ENCODE measurements at places on chromosomes 1 and 21.

- no peak for DNase-seq
Measured at GRCh38 chr1:168343566-168343965, 62.9 kb downstream of the TBX19 start.

DNA sequence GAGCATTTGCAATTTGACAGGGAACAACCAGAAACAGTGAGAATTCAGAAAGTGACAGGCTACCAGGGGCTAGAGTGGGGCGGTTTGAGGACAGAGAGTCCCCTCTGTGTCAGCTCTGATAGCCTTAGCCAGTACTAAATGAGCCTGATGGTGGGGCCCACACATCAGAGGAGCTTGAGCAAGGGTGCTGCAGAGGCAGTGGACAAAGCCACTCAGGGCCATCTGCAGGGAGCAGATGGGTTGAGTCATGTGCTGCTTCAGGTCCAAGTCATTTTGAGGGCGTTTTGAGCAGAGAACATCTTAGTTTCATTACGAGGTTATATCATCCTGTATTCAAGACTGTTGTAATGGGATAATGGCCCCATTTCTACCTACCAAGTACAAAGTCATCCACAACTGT, 7.7 kb downstream of the LRRC52 start:
- no peak for DNase-seq

DNA sequence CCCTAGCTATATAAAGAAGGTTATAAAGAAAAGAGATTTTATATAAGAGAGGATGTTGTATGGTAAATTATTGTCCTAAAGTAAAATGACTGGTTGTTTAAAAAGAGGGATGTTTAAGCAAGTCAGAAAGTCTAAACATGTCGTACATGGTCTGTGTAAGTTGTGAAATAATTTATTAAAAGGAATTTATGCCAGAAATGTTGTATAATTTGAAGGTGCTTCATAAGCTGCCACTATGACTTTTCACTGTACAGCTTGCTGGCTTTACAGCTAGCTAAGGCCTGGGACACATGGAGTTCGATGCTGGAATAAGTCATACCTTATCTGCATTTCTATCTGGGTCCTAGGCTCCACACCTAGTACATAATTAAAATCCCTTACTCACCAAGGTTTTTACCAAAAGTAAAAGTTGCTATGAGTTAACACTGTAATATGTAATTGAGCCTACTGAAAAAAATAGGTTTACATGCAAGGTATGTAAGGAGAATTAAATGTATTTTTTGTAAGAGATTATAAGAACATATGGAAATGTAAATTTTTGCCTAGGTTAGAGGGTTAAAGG, 59.0 kb upstream of the EDEM3 start:
- DNase-seq = no peak

DNA sequence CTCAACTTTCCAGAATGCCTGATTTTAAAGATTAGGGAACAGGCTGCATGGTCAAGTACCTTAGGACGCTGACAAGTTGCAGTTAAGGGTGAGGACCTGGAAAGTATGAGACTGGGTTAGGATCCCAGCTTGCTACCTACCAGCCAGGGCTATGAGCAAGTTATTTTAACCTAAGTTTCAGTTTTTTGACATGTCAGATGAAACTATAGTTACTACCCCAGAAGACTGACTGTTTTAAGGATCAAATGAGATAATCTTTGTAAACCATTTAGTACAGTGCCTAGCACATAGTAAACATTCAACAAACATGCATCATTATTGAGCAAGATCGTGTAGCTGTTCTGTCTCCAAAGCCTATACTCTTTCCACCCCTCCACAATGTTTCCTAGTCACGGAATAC, 14.4 kb downstream of the THEMIS2 start:
- DNase-seq = no peak

- no peak for DNase-seq
Measured at GRCh38 chr1:81664341-81664740, 136.4 kb upstream of the ADGRL2 start.

- no peak for DNase-seq
Measured at GRCh38 chr1:94416901-94417727, 1.1 kb upstream of the ABCD3 start.

GRCh38 chr1:30655672-30656071, 67.7 kb downstream of the MATN1 start:
- DNase-seq = no peak

- no peak for DNase-seq
Measured at GRCh38 chr1:198519639-198520501, 20.6 kb downstream of the ATP6V1G3 start.

GRCh38 chr1:147273409-147274336, 31.2 kb downstream of the CHD1L start:
- DNase-seq = no peak

DNA sequence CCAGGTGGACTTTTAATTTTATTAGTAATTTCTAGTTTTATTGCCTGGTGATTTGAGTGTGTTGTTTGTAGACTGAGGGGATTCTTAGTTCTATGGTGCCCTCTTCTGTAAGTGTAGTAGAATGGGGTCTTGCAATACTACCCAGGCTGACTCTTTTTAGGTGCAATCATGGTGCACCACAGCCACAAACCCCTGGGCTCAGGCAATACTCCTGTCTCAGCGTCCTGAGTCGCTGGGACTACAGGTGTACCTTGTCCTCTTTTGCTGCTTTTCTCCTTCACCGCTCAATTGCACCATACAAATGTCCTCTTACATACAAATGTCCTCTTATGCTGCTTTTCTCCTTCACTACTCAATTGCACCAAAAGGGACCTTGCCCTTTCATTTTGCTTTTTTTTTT, 43.1 kb downstream of the SCP2 start:
- DNase-seq = no peak

- no peak for DNase-seq
Measured at GRCh38 chr1:17624611-17625233, 85.2 kb downstream of the ARHGEF10L start.

GRCh38 chr21:36589352-36589971, 109.5 kb upstream of the SIM2 start:
- peak; percentile 69 for DNase-seq

GRCh38 chr1:26363549-26364448, 8.8 kb downstream of the ZNF683 start:
- DNase-seq = peak; percentile 97

GRCh38 chr1:26126321-26127084, 14.9 kb downstream of the PDIK1L start:
- peak; percentile 26 for DNase-seq
